ENCODE measurements at places on chromosomes 16 and 17. TPM values are rescaled to one million over a fixed set of nuclear protein-coding genes. Genes with fewer than 3 reads are reported as not detected.

Gene DNAI2
- polyA plus RNA-seq, result not detected

Gene PABPN1L
- polyA plus RNA-seq, result not detected

Gene ITGAX
- polyA plus RNA-seq, result 0.35 TPM

Gene KRTAP4-5
- polyA plus RNA-seq, result not detected

Gene RNF157
- 26.3 TPM for polyA plus RNA-seq

Gene ASIC2
- polyA plus RNA-seq, result not detected

Gene BMERB1
- polyA plus RNA-seq, result 1.8 TPM

Gene NDRG4
- polyA plus RNA-seq, result 0.53 TPM

Gene CCL8
- not detected for polyA plus RNA-seq

- DNase-seq, result no peak
Measured at GRCh38 chr17:60514053-60514452, 12.0 kb downstream of the APPBP2 start.

DNA sequence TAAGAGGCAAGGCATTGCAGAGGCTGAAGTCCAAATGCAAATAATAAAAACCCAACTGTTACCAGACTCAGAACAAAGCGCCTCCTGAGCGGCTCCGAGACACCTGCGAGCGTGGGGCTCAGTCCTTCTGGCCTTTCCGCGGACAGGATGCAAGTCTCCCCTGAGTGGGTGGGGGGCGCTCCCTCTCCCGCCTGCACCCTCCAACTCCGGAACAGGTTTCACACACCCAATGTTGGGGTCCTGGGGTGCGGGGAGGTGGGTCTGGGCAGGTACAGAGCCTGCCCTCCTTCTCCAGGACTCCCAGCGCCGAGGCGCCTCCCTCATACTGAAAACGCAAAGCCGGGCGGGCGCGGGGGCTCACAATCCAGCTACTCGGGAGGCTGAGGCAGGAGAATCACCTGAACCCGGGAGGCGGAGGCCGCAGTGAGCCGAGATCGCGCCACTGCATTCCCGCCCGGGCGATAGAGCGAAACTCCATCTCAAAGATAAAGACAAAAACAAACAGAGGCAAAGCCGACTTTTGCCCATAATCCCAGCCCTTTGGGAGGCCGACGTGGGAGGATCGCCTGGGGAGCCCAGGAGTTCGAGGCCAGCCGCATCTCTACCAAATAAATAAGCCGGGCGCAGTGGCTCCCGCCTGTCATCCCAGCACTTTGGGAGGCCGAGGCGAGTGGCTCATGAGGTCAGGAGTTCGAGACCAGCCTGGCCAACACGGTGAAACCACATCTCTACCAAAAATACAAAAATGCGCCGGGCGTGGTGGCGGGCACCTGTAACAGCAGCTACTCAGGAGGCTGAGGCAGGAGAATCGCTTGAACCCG, 893 bp downstream of the GINS2 start:
- peak; percentile 37 for DNase-seq

DNA sequence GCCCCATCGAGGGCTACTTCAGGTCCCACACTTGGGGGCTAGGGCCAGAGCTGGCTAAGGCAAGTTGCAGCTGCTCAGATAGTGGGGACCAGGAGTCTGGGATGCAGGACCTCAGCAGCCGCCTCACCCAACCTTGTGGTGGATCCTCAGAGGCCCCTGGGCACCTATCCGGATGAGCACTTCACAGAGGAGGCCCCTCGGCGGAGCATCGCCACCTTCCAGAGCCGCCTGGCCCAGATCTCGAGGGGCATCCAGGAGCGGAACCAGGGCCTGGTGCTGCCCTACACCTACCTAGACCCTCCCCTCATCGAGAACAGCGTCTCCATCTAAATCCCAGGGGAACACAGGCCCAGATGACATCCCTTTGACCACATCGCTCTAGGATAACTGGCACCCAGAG, 9.4 kb downstream of the ALOX15B start:
- no peak for DNase-seq

GRCh38 chr17:6157716-6158115, 87.5 kb downstream of the WSCD1 start:
- no peak for DNase-seq

- DNase-seq, result no peak
Measured at GRCh38 chr16:78274771-78275170, 175.3 kb downstream of the WWOX start.

- DNase-seq, result no peak
Measured at GRCh38 chr17:76893623-76894334, 25.6 kb downstream of the MGAT5B start.

- no peak for DNase-seq
Measured at GRCh38 chr16:54286366-54287130, at the start of gene IRX3. IRX3 (minus strand) TSS chr16:54286787; CDS start chr16:54286050, 737 bp downstream.

DNA sequence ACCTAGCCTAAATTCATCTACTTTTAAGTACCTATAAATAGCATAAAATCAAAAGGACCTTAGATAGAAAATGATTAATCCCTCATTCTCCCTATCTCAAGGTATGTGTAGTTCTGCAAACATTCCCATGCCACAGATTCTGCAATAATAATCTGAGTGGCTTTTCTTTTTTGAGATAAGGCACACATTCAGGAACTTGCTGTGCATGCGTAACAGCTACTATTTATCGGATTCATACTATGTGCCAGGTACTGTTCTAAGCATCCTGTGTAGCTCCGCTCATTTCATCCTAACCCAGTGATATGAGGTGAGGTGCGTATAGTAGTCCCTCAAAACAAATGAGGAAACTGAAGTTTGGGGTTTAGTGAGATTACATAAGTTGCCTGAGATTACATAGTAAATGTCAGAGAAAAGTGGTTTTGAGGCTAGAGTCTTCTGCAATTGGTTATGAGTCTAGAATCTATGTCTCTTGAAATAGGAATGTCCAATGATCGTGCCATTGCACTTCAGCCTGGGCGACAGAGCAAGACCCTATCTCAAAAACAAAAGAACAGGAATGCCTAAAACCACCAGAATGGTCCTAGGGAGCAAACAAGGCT, 2.0 kb upstream of the ZNF263 start:
- no peak for DNase-seq

DNA sequence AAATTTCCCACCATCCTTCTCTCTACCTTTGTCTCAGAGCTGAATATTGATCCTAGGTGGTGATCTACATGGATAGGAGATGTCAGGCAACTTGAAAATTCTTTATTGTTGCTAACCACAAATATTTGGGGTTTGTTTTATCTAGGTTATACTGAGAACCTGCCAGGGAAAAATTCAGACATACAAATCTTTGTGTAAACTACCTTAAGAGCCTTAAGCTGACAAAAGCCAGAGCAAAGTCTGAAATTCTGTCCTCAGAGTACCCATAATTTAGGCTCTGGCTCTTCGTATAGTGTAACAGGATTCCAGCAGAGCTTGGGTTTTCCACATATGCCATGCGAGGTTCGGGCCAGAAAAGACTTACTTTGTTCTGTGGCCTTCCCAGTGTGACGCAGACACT, 406.7 kb upstream of the MAF start:
- no peak for DNase-seq

- no peak for DNase-seq
Measured at GRCh38 chr16:65917466-65917865, 449.0 kb upstream of the CDH5 start.

DNA sequence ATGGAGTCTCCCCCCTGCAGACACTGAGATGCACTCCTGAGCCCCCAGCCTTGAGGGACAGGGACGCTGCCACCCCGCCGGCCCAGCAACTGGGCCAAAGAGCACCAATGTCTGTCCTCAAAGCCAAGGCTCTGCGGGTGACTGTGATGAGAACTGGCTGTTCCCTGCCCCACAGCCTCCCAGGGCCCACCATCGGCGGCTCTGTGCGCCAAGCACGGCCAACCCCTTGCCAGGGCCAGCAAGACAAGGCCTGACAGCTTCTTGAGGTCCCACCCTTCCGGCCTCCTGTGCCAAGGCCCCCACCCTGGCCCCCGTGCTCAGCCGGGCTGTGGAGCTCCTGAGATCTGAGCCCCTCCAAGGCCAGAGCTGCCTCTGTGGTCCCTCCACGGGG, 34.2 kb upstream of the PABPN1L start:
- no peak for DNase-seq

DNA sequence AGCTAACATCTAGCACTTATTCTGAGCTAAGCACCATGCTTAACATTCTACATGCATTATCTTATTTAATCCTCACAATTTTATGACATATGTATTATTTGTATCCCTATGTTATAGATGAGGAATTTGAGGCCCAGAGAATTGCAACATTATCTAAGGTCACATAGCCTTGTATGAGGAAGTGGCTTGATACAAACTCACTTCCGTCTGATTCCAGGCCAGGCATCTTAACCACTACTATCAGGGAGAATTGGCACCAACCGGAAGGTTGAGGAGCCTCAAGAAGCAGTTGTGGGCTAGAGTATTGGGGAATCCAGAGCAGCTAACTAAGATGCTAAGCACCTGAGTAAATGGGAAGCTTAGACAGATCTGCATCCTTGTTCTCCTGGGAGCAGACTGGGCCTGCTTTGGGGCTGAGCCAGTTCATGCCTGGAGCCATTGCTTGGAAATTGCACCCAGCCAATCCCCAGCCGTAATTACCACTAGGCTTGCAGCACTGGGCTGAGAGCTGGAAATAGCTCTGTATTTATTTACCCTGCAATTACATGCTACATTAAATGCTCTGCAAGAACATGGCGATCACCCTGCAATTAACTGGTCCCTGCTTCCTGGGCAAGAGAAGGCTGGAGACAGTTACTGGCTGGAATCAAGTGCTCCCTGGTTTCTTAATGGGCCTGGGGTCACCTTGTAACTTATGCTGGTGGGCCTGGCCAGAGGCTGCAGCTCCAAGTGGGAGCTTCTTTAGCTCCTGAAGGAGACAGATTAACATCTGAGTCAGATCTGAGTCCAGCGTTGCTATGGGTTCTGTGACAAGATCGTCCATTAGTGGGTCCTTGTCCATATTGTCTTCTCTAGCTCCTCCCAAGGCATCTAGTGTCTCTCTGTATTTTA, 273.1 kb upstream of the CCL2 start:
- DNase-seq, result no peak

DNA sequence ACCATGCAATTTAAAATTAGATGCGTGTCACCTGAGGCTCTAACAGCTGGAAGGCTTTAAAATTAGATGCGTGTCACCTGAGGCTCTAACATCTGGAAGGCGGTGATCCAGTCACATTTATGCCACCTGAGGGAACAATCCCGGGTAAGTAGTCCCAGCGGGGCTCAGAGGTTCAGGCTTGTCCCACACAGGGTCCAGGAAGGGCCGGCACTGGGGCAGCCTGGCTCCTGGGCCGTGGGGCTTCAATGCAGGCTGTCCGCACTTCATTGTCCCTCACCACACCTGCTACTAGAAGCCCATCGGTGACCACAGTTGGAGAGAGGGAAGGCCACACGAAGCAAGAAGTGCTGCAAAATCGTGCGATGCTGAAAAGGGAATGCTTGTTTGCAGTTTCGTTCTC, 15.4 kb upstream of the ADCY9 start:
- no peak for DNase-seq

GRCh38 chr17:39604911-39605491, 2.7 kb downstream of the NEUROD2 start:
- no peak for DNase-seq

- DNase-seq, result no peak
Measured at GRCh38 chr16:58087209-58087913, 41.8 kb downstream of the CFAP20 start.

DNA sequence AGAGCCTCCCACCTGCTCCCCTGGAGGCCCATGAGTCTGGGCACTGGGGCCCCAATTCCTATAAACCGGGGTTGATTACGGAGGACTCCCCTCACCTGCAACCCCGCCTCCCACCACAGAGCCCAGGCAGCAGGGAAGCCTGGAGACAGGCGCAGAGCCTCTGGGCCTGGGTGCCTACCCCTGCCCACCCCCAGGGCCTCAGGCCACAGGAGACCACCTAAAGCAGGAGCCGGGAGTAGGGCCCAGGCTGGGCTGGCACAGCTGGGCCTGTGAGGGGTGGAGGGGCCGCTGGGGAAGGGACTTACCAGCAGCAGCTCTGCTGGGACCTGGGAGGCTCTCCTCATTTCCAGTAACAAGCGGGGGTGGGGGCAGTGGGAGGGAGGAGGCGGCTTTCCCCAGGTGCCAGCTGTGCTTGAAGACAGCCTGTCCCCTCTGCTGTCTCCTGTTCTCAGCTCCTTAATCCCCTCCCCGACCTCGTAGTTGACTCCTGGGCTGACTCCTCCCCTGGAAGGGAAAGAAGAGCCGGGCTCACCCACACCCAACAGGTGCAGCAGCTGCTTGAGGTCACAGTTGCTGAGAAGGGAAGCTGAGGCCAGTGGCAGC, 46.8 kb downstream of the TMEM235 start:
- DNase-seq, result peak; percentile 53

GRCh38 chr17:41681776-41682175, 6.9 kb upstream of the EIF1 start:
- no peak for DNase-seq

- no peak for DNase-seq
Measured at GRCh38 chr17:17168401-17168800, 37.7 kb downstream of the PLD6 start.

DNA sequence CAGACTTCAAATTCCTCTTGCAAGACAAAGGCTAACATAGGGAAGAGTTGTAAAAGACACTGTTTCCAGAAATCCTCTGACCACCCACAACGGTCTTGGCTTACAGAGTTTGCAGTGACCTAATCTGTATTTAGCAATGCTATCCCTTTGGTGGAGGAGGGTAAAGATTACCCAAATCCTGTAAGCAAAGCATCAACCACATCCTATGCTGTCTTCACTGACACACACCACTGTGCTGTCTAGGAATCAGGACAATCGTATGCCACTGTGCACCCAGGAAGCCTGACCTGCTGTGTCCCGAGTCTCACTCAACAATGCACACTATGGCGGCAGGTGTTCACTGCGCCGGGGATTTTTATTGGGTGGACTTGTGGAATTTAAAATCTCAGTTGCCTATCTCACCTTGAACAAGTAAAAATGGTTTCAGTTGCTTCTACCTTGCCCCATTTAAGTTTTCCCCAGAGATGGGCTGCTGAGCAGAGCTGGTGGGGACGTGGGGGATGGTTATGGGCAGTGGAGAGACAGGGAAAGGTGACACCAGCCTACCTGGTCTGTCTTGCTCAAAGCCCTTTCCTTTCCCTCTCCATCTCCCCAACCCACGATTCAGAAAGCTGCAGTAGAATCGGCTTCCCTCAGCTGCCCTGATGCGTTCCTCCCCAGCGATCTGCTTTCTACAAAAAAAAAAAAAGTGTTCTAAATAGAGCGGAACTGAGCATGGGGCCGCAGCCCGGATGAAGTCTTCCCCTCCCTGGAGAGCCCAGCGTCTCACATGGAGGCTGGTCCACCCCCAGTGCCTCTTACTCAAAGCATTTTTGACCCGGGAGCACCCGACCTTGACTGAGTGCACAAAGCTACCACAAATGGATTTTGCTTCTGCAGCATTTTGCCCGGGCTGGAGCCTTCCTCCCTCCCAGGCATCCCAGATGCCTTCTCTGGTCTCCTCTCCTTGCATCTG, 271.5 kb downstream of the SOX9 start:
- no peak for DNase-seq

- peak; percentile 58 for DNase-seq
Measured at GRCh38 chr16:81366316-81366932, 51.7 kb downstream of the GAN start.

Data from K562 (cell line).